A549 treated with RU486 at 1 μM for 4 hours (cell line): ENCODE measurements at places on chromosomes 2 and 18. TPM values are rescaled to one million over a fixed set of nuclear protein-coding genes. Genes with fewer than 3 reads are reported as not detected.

The REG3A gene
- total RNA-seq, result not detected in 5 replicates

The BIRC6 gene
- total RNA-seq, result 26.7 to 36.9 TPM (median 31.1 TPM) in 5 replicates

The ADD2 gene
- total RNA-seq, result 20.0 to 28.1 TPM (median 23.1 TPM) in 5 replicates

The CLIP4 gene
- total RNA-seq, result 18.2 to 28.6 TPM (median 24.8 TPM) in 5 replicates

The ATP6V1C2 gene
- 0.06 to 0.30 TPM (median 0.14 TPM) in 5 replicates for total RNA-seq

The HRH4 gene
- 0.02 TPM in 1 of 5 replicates, not detected in the others for total RNA-seq

The SLC8A1 gene
- 0.24 to 0.58 TPM (median 0.50 TPM) in 5 replicates for total RNA-seq

The C2orf80 gene
- not detected in 5 replicates for total RNA-seq

The MAPRE2 gene
- total RNA-seq, result 13.9 to 16.4 TPM (median 15.3 TPM) in 5 replicates

The AQP12B gene
- not detected in 5 replicates for total RNA-seq

The B3GNT7 gene
- 1.7 to 2.6 TPM (median 2.0 TPM) in 5 replicates for total RNA-seq

The VSNL1 gene
- not detected in 5 replicates for total RNA-seq

The GALNT14 gene
- total RNA-seq, result 44.2 to 55.1 TPM (median 48.9 TPM) in 5 replicates

The TIA1 gene
- total RNA-seq, result 46.1 to 54.8 TPM (median 48.1 TPM) in 5 replicates

The CPO gene
- not detected in 5 replicates for total RNA-seq

The FBXO48 gene
- total RNA-seq, result 0.45 to 0.56 TPM (median 0.49 TPM) in 5 replicates

The GKN1 gene
- 0.34 to 1.2 TPM (median 0.54 TPM) in 5 replicates for total RNA-seq

The MBP gene
- total RNA-seq, result 21.6 to 27.5 TPM (median 24.5 TPM) in 5 replicates

The RAB6C gene
- not detected in 5 replicates for total RNA-seq

The CPLX4 gene
- total RNA-seq, result not detected in 5 replicates

The COL4A3 gene
- 0.33 to 1.1 TPM (median 0.67 TPM) in 5 replicates for total RNA-seq
